ENCODE measurements at places on chromosomes 13 and 19.

DNA sequence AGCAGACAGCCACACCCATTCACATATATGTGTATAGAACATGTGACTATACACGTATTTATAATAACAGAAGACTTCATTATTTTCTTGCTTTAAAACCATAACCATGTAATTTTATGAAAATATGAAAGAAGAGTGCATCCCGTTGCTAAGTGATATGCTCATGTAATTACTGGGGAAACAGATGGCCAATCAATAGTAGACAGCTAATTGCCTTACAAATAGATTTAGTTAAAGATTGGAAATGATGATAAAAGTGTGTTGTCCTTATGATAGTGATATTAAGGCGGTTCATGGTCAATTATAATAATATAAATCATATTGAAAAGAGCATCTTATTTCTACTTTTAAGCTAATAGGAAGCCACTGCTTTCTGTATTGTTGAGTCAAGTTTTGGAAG lies 95.9 kb downstream of the RFC3 start:
- DNase-seq, result no peak

GRCh38 chr19:10760273-10760944 lies 42.5 kb downstream of the DNM2 start:
- no peak for DNase-seq

GRCh38 chr19:55502197-55502952 lies 14.1 kb downstream of the SSC5D start:
- DNase-seq, result no peak

- DNase-seq, result no peak
These were observed 310.4 kb downstream of the FOXO1 start for GRCh38 chr13:40356011-40356410.

DNA sequence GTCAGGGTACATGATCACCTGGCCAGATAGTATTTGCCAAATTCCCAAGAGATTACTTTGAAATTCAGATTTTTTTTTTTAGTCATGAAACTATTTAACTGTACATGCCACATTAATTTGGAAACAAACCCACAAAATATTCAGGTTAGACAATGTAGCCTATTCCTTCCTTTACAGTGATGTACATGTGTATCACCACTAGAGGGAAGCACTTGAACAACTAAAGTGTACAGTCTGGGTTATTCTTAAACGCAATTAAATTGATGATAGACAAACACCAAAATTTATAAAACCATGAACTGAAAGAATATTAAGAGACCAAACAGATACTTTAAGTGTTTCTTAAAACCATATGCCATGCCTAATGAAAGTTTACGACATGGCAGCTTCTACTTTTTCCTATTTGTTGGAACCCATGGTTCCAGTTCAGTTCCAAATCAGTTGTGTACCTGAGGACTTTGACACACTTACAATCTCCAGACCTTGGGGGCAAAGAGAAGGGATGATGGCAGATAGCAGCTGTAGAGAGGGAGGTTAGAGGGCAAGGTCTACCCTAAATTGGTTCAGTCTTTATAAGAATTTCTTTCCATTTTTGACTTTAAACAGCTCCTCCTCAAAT lies 52.8 kb downstream of the TNFSF13B start:
- DNase-seq, result no peak

GRCh38 chr13:59734393-59734792 lies 429.3 kb downstream of the DIAPH3 start:
- DNase-seq, result no peak

DNA sequence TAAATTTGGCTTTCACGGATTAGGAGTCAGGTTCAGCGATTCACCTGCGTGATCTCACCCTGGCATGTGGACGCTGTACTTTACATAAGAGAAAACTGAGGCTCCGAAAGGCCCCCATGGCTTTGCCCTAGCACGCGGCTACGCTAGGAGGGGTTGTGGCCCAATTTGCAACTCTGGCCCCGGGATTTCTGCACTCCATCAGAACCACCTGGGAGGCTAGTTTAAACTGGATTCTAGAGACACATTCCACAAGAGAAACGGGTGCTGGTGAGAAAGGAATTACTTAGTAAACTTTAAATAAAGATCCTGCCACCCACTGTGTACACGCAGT lies 6.2 kb downstream of the BCL3 start:
- no peak for DNase-seq

DNA sequence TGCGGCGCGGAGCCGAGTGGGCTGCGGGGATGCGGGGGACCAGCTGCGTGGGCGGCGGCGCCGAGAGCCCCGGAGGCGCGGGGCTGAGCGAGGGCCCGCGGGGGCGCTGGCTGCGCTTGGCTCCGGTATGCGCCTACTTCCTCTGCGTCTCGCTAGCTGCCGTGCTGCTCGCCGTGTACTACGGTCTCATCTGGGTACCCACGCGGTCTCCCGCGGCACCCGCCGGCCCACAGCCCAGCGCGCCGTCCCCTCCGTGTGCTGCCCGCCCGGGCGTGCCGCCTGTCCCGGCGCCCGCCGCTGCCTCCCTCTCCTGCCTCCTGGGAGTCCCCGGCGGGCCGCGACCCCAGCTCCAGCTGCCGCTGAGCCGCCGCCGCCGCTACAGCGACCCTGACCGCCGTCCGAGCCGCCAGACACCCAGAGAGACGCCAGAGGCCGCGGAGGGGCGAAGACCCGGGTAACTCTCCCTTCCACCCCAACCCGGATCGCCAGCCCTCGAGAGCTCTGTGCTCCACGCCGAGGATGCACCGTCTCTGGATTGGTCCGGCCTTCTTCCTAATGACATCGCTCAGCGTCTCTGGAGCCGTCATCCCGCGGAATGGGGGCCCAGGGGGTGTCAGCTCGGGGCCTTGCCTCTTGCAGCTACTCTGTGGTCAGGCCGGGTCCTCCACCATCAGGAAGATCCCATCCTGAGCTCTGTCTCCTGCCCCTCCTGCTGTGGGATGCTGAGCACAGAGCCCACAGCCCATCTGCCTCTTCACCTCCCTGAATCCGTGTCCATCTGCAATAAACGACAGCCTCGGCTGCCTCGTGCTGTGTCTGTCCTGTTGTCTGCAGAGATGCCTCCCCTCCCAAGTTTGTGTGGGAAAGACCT lies 441 bp downstream of the INAFM1 start:
- no peak for DNase-seq

- DNase-seq, result no peak
These were observed 83.5 kb downstream of the SLC7A1 start for GRCh38 chr13:29511980-29512379.

GRCh38 chr13:27257648-27258253 lies 6.4 kb downstream of the RPL21 start:
- DNase-seq, result no peak

- no peak for DNase-seq
These were observed 9.5 kb downstream of the NBEA start for GRCh38 chr13:34951528-34951927.

DNA sequence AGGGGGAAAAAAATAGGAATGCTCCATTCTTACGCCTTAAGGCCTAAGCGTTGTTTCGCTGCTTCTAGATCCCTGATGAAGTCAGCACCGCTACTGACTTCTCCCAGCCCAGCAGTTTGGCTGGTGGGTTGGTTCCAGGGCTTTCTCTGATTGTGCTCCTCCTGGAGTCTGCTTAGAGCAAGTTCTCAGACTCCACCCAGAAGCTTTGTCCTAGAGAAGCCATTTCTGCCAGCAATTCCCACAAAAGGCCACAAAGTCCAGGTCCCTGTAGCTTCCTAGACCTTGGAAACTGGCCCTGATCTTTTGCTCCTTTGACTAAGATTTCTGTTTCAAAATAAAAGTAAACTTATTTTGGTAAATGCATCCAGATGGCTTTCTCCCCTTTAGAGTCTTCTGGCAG lies 65.4 kb downstream of the KCTD12 start:
- no peak for DNase-seq

GRCh38 chr13:77516342-77516789 lies 19.1 kb upstream of the SCEL start:
- DNase-seq, result no peak

DNA sequence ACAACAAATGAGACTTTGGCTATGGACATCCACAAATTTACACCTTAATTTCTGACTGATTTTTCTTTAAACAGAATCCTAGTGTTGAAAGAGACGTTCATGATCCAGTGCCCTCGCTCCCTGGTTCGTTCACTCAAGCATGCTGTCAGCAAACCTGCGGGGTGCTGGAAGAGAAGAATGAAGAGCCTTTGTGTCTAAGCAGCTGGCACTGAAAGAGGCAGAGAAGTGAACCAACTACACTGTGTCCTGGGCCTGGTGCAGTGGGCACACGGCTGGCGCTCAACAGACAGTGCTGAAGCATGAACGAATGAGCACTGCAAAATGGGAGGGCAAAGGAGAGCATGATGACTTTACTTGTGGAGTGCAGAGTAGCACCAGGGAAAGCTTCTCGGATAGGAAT lies 46.8 kb downstream of the MIPEP start:
- DNase-seq, result no peak
